ENCODE measurements at places on chromosomes 1 and 21. TPM values are rescaled to one million over a fixed set of nuclear protein-coding genes. Genes with fewer than 3 reads are reported as not detected.
A peak's percentile ranks its signal among the peaks of the same experiment; 100 is the strongest.

DNA sequence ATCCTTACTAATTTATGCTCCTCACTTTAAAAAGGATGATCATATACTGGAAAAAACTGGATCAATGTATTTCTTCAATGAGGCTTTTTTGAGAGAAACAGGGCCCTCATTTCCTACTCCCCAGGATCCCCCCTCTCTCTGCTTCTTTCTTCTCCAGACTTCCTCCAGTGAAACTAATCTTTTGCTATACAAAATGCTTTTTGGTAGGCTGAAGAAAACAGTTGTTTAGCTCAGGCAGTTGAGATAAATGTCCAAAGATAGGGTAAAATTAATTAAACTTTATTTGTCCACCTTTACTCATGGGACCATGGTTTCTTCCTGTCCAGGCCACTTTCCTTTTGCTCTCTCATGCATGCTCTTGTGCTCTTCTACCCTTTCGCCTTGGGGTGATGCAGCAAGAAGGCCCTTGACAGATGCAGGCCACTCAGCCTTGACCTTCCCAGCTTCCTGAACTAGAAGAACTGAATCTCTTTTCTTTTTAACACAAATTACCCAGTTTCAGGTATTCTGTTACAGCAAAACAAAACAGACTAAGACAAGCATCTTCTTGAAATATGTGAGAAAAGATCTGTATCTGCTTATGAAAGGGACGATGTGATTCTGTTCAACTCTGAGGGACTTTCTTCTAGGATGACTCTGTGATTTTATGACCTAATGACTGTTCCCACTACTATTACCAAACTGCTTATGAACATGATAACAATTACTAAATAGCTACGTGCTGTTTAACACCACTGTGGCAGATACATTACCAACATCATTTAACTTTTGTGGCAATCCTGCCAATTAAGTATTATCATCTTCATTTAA lies 63.7 kb downstream of the NVL start:
- no peaks in the 10 kb centered on the region for H3K27me3 ChIP-seq
- peaks cover 10% of the 10 kb centered on the region for H3K4me1 ChIP-seq
- peak overlapping the region; percentile 76 for H3K27ac ChIP-seq
- no peak overlapping the region for H3K4me3 ChIP-seq
- no peak for DNase-seq
- H3K36me3 ChIP-seq, result peaks cover 25% of the 10 kb centered on the region

- H3K27ac ChIP-seq, result no peak overlapping the region
- no peak overlapping the region for H3K4me3 ChIP-seq
- H3K4me1 ChIP-seq, result no peaks in the 10 kb centered on the region
- no peaks in the 10 kb centered on the region for H3K27me3 ChIP-seq
- DNase-seq, result no peak
- H3K36me3 ChIP-seq, result peaks cover 11% of the 10 kb centered on the region
These were observed 41.2 kb downstream of the KIF21B start for GRCh38 chr1:200982071-200982945.

DNA sequence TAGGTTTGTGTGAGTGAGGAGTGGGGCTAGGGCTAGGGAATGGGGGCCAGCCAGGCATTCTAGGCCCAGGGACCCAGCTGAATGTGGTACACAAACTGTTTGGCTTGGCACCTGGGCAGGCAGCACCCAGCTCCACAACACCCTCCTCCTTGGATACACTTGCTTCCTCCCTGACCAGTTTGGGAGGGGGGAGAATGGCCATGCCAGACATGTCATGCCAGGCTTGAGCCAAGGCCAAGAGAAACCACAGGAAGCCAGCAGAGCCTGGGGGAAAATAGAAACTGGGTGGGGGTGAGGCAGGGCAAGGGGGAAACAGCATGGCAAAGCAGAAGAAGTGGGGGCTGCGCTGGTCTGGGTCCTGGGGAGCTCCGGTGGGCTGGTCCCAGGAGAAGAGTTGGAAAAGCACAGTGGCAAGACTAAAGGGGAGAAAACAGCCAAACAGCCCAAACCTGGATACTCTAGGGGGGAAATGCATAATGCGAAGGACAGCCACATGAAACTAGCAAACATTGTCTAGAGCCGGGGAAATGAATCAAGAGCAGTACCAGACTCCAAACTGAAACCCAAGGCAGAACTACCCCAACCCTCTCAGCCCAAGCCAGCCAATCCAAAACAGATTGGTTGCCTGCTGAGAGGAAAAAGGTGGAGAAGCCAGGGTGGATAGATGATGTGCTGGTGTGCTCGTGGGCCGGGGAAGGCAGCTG lies 47.9 kb downstream of the LGR6 start:
- no peak overlapping the region for H3K27ac ChIP-seq
- H3K4me1 ChIP-seq, result peaks cover 1% of the 10 kb centered on the region
- H3K4me3 ChIP-seq, result no peak overlapping the region
- DNase-seq, result no peak
- H3K27me3 ChIP-seq, result peaks cover 20% of the 10 kb centered on the region
- no peaks in the 10 kb centered on the region for H3K36me3 ChIP-seq

DNA sequence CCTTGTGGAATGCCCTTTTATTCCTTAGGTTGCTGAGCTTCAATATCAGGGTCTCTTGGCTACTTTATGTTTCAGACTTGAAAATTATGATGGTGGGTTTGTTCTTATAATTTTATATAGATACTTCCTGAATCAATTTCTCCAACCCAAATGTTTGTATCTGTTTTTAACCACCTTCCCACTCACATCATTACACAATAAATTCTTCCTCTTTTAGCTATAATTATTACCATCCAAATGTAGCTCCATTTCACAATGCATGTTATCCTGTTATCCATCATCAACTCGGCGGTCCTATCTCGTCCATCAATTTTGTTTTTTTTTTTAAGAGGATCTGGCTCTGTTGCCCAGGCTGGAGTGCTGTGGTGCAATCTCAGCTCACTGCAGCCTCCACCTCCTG lies 357.6 kb upstream of the ZP4 start:
- H3K4me3 ChIP-seq, result no peak overlapping the region
- H3K27me3 ChIP-seq, result peaks cover 3% of the 10 kb centered on the region
- no peaks in the 10 kb centered on the region for H3K4me1 ChIP-seq
- H3K36me3 ChIP-seq, result no peaks in the 10 kb centered on the region

FLG gene
- total RNA-seq, result not detected
